ENCODE measurements at places on chromosomes 13 and 19. TPM values are rescaled to one million over a fixed set of nuclear protein-coding genes. Genes with fewer than 3 reads are reported as not detected.

Gene TEX101
- polyA plus RNA-seq: not detected

DNA sequence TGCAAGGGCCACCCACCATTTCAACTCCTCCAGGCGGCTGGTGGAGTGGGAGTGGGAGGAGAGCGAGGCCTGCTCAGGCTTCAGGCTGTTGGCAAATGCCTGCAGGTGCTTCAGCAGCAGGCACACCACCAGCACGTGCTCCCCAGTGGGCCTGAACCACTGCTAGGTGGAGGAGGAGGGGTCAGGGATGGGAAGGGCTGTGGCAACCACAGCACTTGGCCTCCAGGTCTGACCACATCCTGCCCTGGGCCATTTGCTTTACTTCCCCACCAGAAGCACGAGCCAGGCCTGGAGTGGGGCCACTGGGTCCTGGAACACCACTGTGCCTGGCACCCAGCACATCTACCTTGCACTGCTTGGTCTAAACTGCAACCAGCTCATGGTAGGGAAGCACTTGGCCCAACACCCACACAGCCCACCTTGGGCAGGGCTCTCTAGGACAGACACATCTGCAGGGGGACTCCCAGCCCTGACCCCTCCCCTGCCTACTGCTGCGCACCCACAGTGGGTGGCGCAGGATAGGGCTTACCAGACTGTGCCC lies 26.2 kb downstream of the TUBA3C start:
- no peak for DNase-seq

DNA sequence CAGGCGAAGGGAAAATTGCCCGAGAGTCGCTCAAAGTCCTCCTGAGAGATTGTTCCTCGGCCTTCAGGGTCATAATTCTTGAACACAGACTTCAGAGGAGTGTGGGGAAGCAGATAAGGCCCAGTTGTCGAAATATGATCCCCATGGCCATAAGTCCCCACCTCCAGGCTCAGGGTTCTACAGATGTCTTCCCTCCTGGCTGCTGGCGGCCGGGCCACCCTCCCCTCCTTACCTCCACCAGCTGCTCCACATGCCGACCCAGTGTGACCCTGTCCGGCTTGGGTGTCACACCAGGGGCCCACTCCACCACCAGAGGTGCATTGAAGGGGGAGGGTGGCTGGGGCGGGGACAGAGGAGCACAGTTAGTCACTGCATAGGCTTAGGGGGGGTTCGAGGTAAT lies 10.1 kb downstream of the FAM98C start:
- no peak for DNase-seq

DNA sequence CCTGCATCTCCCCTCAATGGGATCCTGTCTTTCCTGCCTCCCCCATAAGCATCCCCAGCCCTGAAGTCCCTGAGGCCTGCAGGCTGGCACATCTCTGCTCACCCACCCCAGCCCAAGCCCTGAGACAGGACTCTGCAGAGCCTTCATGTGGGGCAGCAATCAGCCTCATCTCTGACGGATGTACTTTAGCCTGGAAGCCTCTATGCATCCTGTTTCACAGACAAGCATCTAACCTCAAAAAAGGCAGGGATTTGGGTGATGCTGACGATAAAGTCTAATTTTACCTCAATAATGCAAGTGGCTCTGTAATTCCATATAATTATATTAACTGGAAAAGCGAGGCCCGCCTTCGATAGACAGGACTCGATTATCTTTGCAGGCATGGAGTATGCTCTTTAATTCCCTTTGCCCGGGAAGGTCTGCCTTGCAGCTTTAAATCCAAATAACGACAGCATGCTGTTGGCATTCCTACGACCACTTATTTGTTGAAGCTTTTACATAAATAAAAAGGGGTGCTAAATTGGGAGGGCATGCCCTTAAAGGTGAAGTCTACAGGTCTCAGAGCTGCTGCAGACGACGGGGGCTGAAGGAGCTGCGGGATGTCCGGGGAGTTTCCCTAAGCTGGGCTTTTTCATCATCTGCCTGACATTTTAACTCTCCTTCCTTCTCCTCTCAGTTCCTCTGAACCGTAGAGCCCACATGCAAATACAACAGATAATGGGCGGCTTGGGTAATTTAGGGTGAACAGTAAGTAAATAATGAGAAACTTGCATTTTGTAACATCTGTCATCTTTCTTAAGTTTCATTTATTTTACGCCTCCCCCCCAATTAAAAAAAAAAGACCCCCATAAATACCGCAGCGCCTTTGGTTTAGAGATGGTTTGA lies 211.5 kb downstream of the URI1 start:
- no peak for DNase-seq

GRCh38 chr13:33728271-33729037 lies 89.5 kb upstream of the RFC3 start:
- no peak for DNase-seq

Gene IGFL2
- not detected for polyA plus RNA-seq

DNA sequence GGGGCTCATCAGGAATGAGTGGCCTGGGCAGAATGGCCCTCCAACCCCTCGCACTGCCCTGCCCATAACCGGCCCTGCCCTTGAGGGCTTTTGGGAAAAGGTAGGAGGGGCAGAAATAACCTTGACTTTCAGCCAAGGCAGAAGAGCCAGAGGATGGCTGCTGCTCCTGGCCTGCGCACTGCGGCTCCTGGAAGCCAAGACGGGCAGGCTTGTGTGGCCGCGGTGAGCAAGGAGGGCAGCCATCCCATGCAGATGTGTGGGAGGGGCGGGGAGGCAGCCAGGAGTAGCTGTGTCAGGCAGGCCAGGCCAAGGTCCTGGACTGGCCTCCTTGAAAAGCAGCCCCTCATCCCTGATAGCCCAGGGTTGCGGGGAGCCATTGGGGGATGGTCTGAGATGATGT lies 57.6 kb upstream of the URI1 start:
- DNase-seq: no peak

- DNase-seq: no peak
These were observed 395.7 kb downstream of the FOXO1 start for GRCh38 chr13:40270726-40271125.

DNA sequence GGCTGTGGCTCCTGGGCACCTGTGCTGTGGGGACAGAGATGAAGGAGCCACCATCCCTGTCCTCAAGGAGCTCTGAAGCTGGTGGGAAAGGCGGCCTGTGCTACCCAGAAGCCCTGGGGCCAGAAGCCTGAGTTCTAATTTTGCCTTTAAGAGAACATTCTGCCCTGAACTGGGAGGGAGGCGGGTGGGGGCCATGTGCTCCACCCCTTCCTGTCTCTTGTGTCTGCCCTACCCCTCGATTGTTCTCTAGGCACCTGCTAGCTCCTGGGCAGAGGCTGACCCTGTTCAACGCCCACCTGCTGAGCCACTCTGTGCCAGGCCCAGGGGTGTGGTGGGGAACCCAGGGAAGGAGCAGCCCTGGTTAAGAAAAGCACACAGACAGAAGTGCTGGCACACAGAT lies 5.9 kb downstream of the TRAPPC6A start:
- no peak for DNase-seq

Gene HRC
- polyA plus RNA-seq: not detected

Gene GZMM
- not detected for polyA plus RNA-seq

GRCh38 chr19:932648-933552 lies 7.1 kb downstream of the ARID3A start:
- peak; percentile 68 for DNase-seq

- DNase-seq: no peak
These were observed 1.3 kb downstream of the PALM start for GRCh38 chr19:709965-710571.

GRCh38 chr19:30670011-30670329 lies 297.8 kb downstream of the ZNF536 start:
- DNase-seq: no peak

- DNase-seq: no peak
These were observed 997 bp upstream of the SAMD4B start for GRCh38 chr19:39341129-39341718.

Gene PDCD5
- polyA plus RNA-seq: 122 TPM

Gene DPP9
- 37.4 TPM for polyA plus RNA-seq

GRCh38 chr13:109862627-109863026 lies 76.2 kb upstream of the IRS2 start:
- no peak for DNase-seq

DNA sequence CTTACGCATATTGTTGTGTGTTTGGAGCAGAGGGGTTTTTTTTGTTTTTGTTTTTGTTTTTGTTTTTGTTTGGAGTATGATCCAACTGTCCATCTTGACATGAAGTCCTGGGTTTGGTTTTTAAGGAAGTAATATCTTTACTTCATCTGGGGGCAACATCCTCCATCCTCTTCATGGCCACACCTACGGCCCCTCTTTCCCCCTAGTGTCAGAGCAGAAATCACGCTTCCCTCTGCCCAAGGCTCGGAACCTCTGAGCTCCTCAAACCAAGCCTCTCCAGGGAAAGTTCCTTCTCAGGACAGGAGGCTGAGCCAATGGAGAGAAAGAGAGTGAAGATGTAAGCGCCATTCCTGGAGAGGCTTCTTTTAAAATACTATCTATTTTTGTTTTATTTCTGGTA lies 58.6 kb upstream of the PDX1 start:
- no peak for DNase-seq

- no peak for DNase-seq
These were observed 154.2 kb downstream of the DIAPH3 start for GRCh38 chr13:60009300-60010253.

Gene NOTCH3
- 116 TPM for polyA plus RNA-seq

GRCh38 chr19:3480383-3481091 lies at the start of gene SMIM24:
TSS of gene SMIM24 (minus strand) at chr19:3480525. CDS start at chr19:3480463, 62 bp downstream.
- DNase-seq: no peak

Gene TGFBR3L
- not detected for polyA plus RNA-seq

DNA sequence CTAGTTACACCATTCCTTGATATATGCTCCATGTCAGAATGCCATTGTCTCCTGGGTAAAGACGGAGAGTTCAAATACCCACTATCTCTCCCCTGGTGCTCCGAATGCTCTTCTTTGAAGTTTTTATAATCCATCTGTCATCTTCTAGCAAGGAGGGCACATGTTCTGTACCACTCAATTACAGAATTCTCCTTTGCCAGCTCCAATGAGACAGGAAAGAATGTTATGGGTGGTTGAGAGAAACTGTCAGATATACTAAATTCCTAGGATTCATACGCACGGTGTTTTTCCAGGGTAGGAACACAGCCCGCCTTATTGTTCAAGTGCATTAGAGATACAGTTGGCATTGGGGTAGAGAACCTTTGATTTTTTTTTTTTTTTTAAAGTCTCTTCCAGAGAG lies 118.0 kb upstream of the ZNF536 start:
- no peak for DNase-seq

DNA sequence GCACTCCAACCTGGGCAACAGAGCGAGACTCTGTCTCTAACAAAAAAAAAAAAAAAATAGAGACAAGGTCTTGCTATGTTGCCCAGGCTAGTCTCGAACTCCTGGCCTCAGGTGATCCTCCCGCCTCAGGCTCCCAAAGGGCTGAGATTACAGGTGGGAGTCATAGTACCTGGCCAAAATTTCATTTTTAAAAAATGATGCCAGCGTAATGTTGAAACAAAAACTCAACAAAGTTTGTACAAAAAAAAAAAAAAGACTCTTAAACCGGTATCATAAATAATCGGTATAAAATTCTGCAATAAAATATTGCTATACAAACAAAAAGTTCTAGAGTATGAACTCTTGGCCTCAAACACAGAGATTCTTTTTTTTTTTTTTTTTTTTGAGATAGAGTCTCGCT lies 3.5 kb downstream of the GMFG start:
- DNase-seq: no peak

Gene C1QTNF9B
- polyA plus RNA-seq: 0.77 TPM

Gene ERICH4
- polyA plus RNA-seq: 0.40 TPM

Gene ZNF417
- 13.1 TPM for polyA plus RNA-seq

- no peak for DNase-seq
These were observed 45.4 kb downstream of the MYH14 start for GRCh38 chr19:50248826-50249225.

GRCh38 chr19:45125975-45126493 lies 33.1 kb downstream of the PPP1R37 start:
- DNase-seq: no peak

Gene AKAP11
- polyA plus RNA-seq: 29.4 TPM

Gene OSCAR
- 0.29 TPM for polyA plus RNA-seq

- no peak for DNase-seq
These were observed 238.5 kb downstream of the FGF9 start for GRCh38 chr13:21909331-21909730.

- no peak for DNase-seq
These were observed 28.6 kb downstream of the PEPD start for GRCh38 chr19:33492951-33493350.

- DNase-seq: peak; percentile 78
These were observed 4.0 kb downstream of the RTN2 start for GRCh38 chr19:45492627-45493470.

- no peak for DNase-seq
These were observed 5.8 kb downstream of the NDUFB7 start for GRCh38 chr19:14565765-14566711.

Gene KLK12
- not detected for polyA plus RNA-seq

DNA sequence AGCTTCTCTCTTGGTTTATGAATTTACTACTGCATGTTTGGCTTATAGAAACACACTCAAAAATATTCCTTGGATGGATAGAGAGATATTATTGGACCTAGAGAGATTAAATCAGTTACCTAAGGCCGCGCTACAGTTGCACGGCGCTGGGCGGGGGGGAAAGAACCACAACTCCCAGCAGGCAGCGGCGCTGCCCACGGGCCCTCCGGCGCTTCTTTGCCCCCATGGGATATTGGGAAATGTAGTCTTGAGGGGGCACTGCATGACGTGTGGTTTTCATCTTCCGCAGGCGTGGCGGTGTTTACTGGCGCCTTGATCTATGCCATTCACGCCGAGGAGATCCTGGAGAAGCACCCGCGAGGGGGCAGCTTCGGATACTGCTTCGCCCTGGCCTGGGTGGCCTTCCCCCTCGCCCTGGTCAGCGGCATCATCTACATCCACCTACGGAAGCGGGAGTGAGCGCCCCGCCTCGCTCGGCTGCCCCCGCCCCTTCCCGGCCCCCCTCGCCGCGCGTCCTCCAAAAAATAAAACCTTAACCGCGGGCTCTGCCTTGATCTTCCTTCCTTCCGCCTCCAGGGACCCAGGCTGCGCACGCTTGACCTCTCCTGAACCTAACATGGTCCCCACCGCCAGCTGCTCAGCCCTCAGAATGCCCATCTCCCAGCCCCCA lies 4.8 kb downstream of the EMP3 start:
- no peak for DNase-seq

DNA sequence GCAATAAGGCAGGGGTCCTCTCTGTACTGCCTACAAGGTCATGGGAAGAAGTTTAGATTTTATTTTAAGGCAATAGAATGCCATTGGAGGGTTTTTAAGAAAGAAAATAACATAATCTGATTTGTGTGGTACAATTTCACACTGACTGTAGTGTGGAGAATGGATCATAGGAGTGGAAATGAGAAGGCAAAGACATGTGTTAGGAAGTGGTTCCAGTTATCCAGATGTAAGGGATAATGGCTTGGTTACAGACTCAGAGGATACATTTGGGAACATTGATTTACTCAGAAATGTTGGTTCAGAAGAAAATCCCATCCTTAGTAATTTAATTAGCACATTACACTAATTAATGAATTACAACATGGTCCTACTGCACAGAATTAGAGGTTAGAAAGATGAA lies 788.2 kb downstream of the SLITRK5 start:
- DNase-seq: no peak

- DNase-seq: no peak
These were observed 344 bp downstream of the NHLRC3 start for GRCh38 chr13:39038569-39039030.

GRCh38 chr13:94178625-94179244 lies 300.7 kb downstream of the DCT start:
- DNase-seq: no peak
